ENCODE measurements at places on chromosomes 11 and 22.

- DNase-seq = no peak
Observed at GRCh38 chr22:25763239-25763777, 21.3 kb downstream of the MYO18B start.

DNA sequence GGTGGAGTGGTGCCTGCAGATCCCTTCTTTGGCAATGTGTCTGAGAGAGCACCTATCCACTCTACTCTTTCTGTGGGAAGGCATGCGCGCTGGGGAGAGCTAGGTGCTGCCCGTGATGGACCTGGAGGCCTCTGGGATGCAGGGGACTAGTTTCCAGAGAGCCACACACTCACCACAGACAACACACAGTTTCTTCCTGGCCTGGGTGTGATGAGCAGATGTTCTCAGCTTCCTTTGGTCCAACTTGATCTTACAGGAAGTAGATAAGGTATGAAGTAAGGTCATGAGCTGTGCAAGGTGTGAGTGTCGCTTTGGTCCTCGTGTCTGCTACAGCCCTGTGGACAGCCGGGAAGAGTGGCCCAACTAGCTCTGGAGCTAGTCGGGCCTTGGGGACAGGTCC is 27.3 kb upstream of the SUSD2 start:
- DNase-seq = no peak

DNA sequence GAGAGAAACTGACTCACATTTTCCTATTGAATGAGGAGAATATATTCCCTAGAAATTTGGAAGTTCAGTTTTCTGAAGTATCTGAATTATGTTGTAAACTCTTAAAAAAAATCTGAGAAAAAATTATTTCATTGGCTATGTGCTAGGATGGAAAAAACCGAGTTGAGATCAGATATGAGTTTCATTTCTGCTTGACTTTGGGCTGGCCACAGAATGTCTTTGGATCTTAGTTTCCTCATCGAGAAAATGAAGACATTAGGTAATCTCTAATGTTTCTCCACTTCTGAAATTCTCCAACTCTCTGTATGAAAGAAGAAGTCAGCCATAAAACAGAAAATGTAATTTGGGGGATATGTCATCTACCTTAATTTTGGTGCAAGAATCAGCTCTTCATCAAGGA is 28.8 kb downstream of the SLN start:
- DNase-seq = no peak

- no peak for DNase-seq
Observed at GRCh38 chr11:86116386-86116726, 47.5 kb upstream of the PICALM start.

- no peak for DNase-seq
Observed at GRCh38 chr22:37417677-37418348, 9.5 kb downstream of the ELFN2 start.

DNA sequence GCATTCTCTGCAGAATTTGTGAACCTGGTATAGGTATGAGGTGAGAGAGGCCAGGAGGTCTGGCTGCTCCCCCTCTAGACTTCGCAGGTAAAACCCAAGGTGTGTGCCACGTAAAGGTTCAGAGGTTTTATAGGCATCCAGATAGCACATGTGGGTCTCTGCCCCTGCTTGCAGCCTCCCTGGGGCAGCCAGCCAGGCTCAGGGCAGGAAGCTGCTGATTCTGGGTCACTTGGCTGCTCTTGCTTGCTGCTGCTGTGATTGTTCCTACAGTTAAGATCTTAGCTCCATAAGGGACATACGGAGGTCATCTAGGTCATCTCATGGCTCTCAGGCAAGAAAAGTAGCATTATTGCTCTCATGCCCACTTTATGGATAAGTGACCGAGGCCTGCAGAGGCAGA is 30.2 kb downstream of the ZBTB16 start:
- no peak for DNase-seq

GRCh38 chr11:67118181-67118766 is 789 bp upstream of the KDM2A start:
- DNase-seq = peak; percentile 91

GRCh38 chr11:113623114-113623513 is 83.0 kb downstream of the TMPRSS5 start:
- DNase-seq = no peak

DNA sequence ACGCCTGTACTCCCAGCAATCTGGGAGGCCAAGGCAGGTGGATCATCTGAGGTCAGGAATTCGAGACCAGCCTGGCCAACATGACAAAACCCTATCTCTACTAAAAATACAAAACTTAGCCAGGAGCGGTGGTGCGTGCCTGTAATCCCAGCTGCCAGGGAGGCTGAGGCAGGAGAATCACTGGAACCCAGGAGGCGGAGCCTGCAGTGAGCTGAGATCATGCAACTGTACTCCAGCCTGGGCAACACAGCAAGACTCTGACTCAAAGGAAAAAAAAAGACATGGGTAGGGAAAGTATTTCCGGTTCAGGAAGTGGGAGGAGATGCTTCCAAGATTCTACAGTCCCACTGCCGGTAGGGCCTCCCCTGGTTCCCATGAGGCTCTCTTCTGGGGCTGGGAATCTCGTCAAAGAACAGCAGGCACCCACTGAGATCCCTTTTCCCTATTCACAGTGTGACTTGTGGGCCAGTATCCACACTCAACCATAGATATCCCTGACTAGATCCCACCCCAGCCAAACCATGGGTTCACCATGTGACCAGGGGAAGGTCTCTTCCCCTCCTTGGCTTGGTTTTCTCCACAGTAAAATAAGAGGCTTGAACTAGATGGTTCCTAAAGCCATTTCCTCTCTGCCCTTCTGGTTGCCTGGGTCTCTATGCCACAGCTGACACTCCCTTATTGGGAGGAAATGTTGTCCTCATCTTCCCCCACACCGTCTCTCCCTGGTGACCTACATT is 443.3 kb downstream of the BUD13 start:
- no peak for DNase-seq

GRCh38 chr11:115613986-115614632 is 109.9 kb upstream of the CADM1 start:
- no peak for DNase-seq

- DNase-seq = peak; percentile 61
Observed at GRCh38 chr11:116217006-116217405, 555.8 kb downstream of the BUD13 start.

GRCh38 chr11:13984616-13985450 is 22.3 kb downstream of the SPON1 start:
- peak; percentile 14 for DNase-seq

DNA sequence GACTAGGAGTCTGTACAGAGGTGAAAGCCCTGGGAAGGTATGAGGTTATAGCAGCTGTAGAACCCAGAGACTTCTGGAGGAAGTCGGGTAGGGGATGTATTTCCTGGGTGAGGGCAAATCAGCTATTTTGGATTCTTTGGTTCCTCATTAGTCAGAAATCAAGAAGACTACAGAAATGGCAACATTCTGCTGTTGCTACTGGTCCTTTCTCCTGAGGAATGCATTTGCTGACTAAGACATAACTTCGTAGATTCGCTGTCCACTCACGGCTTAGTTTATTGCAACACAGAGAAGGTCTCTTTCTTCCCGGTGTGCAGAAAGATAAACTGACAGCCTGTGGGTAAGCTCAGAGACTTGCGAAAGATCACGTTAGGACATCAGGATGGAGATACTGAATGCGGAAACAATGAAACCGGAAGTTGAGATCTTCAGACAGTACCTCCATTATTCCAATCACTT is 25.3 kb upstream of the SESN3 start:
- no peak for DNase-seq

GRCh38 chr11:132549561-132549960 is 982.7 kb downstream of the OPCML start:
- no peak for DNase-seq

DNA sequence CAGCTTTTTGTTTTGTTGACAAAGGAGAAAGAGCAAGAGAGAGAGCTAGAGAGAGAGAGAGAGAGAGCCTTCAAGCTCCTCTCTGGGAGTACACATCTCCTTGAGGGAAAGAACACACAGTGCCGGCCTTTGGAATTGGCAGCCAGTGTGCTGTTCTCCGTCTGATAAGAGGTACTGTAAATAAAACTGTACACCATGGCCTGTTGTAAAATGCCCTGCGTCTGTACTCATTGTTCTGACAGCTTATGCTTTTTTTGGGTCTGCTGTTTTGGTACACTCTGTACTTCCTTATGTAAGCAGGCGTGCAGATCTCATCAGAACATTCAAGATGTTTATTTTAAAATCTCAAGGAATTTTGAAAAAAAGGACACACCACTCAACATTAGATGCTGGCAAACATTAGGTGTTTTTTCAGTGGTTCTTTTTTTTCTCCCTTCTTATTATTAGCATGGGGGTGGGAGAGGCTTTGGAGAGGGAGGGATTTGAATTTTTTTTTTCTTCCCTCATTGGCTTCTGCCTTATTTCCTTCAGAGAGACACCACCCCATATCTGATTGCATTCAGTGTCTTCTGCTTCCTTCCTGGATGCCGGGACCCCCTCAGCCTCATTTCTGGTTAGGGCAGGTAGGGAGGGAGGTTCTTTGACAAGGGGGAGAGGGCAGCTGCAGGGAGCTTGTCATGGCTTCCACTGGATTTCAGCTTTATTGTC is 116.8 kb upstream of the NNMT start:
- DNase-seq = peak; percentile 65

- no peak for DNase-seq
Observed at GRCh38 chr11:46302866-46303265, 25.4 kb downstream of the CREB3L1 start.

GRCh38 chr11:44905131-44905866 is 45.4 kb downstream of the TP53I11 start:
- DNase-seq = no peak

GRCh38 chr11:77035580-77035979 is 1.4 kb downstream of the B3GNT6 start:
- DNase-seq = no peak

- no peak for DNase-seq
Observed at GRCh38 chr11:2668876-2669275, 30.9 kb downstream of the KCNQ1OT1 start.

DNA sequence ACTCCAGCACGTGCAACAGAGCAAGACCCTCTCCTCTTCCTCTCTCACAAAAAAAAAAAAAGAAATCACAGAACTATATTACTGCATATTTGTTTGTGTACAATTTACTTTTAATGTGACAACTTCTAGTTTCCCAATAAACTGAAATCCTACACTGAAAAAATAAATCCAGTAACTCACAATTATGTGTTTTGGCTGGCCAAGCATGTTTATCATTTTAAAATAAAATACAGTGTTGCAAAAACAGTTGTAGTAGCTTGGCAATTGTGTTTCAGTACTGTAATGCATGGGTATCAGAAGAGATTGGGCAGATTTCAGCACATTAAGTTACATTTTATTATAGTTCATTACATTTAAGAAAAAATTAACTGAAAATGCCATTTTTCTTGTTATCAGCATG is 344.9 kb downstream of the ETS1 start:
- DNase-seq = no peak

DNA sequence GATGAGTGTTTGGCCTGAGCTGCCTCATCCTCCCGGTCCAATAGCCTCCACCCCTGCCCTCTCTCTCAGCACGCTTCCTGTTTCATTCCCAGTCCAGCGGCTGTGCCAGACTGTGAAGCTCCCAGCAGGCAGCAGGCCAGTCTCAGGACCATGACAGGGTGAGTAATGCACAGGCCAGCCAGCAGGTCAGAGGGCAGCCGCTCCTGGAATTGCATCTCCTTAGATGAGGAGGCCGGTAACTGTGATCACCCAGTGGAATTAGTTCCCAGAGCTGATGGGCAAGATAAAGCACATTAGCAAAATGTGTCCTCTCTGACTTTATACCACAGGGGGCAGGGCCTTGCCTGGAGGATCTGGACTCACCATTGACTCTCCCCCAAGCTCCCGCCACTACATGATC is 251.2 kb downstream of the ETS1 start:
- no peak for DNase-seq

GRCh38 chr11:126548581-126549550 is 193.4 kb downstream of the ST3GAL4 start:
- no peak for DNase-seq

GRCh38 chr11:13378316-13378715 is 84.7 kb downstream of the BTBD10 start:
- DNase-seq = no peak

DNA sequence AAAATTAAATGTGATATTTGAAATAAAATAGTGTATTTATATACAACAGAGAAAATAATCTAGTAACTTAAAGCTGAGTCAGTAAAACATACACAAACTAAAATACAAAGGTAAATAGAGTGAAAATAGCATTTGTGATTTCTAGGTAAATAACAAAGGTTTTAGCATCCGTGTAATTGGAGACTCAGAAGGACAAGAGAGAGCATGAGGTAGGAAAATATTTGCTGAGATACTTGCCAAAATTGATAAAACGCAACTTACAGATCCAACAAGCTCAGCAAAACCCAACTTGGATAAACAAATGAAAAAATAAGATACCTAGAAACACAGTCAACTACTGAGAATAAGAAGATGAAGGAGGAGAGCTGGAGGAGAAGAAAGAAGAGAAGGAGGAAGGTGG is 634.7 kb upstream of the CCDC179 start:
- DNase-seq = no peak

DNA sequence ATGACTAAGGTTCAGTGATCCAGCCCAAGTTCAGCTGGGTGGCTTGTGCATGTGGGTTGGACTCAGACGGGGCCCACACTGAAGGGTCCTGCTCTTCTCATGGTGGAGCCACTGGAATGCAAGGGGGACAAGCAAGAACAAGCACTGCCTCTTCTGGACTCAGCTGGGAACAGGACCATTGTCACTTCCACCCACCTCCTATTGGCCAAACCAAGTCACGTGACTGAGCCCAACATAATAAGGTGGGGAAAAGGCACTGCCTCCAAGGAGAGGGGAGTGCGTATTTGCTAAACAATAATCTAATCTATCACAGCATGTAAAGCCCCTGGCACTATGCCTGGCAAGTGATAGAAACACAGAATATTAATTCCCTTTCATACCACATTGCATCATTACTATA is 87.1 kb downstream of the CHST1 start:
- DNase-seq = no peak

DNA sequence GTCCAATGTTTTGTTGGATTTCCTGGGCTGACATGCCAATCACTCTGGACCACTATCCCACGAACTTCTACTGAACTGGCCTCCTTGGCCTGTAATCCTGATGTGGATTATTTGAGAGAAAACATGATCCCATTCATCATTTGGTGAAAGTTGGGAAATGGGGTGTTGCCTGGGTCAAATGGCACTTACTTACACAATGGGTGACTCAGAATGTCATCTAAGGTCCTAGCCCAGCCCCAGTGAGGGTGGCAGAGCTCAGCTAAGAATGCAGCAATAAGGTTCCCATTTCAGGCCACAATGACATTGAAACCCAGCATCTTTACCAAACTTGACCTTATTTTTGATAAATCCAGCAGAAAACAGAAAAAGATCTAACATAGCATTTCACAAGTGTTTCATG is 8.0 kb upstream of the DSCAML1 start:
- no peak for DNase-seq

- no peak for DNase-seq
Observed at GRCh38 chr11:44659641-44660040, 67.1 kb upstream of the TSPAN18 start.

Measured in NCI-H1417 (cell line).